ENCODE measurements at places on chromosomes 6 and 20. TPM values are rescaled to one million over a fixed set of nuclear protein-coding genes. Genes with fewer than 3 reads are reported as not detected.

DNA sequence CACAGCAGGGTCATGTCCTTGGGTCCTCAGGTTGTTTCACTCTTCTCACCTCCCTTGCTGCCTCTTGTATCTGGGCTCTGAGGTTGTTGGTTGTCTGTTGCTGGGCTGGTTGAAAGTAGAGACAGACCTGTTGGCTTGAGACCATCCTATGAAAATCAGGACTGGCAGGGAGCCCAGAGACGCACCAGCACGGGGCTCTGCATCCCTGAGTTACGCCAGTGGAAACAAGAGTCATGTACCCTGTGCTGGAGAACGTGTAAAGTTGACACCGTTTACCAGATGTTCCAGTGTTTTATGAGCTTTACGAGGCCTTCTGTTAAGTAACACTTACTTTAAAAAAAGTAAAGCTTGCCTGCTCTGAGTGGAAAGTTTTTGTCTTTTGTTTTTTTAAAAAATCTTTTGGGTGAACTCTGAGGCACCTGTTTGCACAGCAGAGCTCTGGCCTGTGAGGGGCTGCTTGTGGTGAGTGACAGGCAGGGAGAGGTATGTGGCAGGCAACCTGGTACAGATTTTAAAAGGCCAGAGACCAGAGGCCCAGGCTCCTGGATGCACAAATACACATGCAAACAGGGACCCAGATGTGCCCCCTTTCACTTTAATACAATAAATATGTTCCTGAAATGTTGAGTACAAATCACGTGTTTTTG is 260.0 kb upstream of the SUPT3H start:
- no peak for DNase-seq

Gene DNAAF9
- 17.3 TPM for total RNA-seq

Gene TNNC2
- total RNA-seq = not detected

DNA sequence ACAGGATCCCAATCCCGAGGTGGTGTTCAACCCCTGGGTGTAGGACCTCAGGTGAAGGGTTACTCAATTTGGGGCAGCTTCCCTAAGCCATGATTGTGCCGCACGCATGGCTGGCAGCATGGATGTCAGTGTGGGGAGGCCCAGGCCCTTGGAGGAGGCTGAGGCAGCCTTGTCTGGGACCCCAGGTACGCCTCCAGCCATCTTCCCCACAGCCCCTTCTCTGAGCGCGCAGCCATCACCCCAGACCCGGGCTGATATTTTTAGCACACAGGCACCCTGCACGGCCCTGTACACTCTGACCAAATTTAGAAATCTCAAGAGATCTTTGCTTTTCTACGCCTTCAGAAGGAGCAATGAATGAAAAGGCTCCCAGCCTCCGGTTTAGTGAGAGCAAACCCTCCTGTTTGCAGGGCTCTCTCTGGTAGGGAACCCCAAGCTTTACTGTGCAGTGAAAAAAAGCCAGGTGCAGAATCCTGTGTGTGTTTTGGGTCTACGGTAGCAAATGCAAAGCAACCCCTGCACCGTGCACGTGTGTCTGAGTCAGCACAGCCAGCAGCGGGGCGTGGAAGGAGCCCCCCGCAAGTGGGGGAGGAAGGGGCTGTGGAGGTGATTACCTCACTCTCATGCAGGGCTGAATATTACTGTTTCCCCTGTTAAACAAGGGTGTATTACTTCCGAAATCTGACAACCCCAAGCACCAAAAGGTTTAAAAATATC is 44.3 kb downstream of the CTCFL start:
- no peak for DNase-seq

Gene CYB5R4
- 17.4 TPM for total RNA-seq

- DNase-seq = no peak
These were observed 29.3 kb upstream of the TRIM27 start for GRCh38 chr6:28953039-28953584.

Gene NCOA7
- total RNA-seq = 54.0 TPM

Gene MAK
- 0.43 TPM for total RNA-seq

GRCh38 chr6:140460267-140460666 is 1085.8 kb upstream of the CITED2 start:
- DNase-seq = no peak

DNA sequence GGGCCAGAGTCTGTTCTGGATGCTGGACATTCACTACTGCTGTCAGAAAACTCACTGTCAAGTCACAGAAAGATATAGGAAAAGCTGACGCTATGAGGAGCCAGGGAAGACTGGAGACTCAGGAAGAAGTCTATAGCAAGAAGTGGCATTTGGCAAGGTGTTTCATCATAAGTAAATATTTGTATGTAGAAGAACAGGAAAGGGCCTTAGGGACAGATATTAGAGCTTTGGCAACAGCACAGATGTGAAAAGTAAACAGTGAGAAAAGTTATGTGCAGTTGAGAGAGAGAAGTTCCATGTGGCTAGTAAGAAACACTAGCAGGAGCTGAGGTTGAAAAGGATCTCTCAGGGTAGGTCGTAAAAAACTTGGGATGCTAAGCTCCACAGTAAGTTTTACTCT is 868.9 kb downstream of the PHF3 start:
- DNase-seq = no peak

Gene ZNF165
- total RNA-seq = 8.4 TPM

DNA sequence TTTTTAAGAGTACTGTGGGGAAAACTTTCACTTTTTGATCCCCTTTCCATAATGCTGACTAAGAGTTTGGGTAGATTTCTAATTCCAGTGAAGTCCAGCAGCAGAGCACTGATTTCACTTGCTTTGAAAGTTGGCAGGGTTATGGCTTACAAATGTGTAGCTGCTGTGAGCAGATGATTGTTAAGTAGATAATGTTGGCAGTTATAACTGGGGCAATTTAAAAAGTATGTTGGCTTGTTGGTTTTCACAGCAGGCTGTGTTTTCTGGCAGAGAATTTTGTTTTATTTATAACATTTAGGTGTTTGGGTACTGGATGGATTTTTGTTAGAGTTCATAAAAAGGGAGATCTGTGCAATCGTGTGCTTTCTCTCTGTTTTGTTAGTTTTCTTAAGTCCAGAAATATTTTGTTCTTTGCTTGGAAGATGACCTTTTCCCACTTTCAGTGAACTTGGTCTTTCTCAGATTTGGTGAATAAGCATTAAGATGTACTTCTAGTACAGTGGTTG is 31.4 kb downstream of the AFDN start:
- no peak for DNase-seq

GRCh38 chr6:15080895-15081294 is 165.0 kb upstream of the JARID2 start:
- DNase-seq = no peak

GRCh38 chr6:12911427-12911826 is 194.9 kb downstream of the PHACTR1 start:
- DNase-seq = no peak
